Effector CD4-positive, alpha-beta T cell (primary cell): ENCODE measurements at places on chromosomes 6 and 20.

DNA sequence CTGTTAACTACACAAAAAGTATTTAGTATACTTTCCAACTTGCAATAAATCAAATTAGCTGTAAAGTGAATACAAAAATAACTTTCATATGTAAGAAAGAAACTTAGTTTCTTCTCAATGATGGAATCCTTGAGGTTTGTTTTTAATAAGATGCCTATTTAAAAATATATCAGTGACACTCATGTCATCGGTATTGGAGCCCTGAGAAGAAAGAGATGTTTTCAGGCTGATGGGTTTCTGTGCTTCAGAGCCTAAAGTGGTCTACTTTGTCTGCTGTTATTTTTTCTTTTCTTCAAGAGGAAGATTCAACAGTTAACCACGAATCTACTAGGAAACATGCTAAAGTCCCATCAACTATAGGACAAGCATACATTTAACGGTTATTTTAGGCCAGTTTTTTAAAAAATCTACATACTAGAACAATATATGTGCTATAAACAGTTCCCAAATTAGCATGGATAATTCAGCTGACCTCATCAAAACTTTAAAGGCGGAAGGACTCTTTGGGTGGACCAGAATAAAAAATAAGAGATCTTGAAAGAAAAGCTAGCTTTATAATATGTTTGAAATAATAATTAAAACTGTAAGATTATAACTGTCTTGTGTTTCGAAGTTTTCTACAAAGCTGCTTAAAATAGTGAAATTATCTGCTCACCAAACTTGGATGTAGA is 147.0 kb upstream of the SAMD5 start:
- no peak for DNase-seq

GRCh38 chr6:42390228-42390934 is 61.3 kb downstream of the TRERF1 start:
- DNase-seq = peak; percentile 32

DNA sequence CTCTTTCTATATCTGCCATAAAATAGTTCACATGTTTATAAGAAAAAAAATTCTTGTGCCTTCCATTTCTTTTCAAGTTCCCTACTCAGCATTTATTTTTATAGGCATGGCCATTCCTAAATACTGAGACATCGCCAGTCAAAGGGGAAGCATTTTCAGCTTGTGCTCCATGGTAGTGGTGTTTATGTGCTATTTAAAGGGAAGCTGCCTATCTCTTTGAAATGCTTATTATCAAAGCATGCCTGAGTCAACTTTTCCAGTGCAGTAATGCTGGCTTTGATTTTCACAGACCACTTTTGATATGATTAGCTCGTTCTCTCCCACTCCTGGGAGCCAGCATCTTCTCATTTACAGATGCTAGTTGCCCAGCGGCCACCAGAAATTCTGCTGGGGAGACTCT is 124.1 kb upstream of the RIN2 start:
- DNase-seq = no peak

DNA sequence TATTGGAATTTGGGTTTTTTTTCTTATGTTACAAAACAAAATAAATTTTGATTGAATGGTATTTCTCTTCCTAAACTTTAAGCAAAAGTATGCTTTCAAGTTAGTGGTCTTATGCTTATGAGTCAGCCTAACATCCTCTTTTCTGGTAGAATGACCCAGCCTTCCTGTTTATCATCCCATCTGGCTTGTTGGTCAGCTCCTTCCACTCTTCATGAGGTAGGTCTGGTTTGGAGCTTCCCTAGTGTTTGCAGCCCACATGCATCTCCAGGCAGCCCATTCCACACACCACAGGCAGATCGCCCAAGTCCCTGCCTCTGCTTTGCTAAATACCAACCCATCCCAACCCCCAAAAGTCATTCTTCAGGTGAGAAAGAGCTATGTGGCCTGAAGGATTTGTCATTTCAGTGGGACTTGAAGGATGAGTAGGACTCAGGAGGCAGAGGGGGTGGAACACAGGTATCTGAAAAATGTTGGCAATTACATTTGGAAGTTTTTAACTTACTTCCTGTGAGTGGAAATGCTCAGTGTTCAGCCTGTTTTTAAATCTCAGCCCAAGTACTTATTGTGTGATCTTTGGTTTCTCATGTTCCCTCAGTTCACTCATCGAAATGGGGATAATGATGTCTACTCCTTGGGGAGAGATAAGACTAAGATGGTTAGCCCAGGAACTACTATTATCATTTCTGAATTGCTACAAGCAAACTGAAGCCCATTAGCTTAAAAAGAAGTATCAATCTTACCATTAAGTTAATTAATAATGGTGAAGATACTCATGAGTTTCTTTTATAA is 294.0 kb downstream of the ADGB start:
- no peak for DNase-seq

GRCh38 chr6:44681761-44682160 is 294.3 kb downstream of the CDC5L start:
- no peak for DNase-seq

GRCh38 chr6:30645989-30646388 is 944 bp upstream of the C6orf136 start:
- no peak for DNase-seq

DNA sequence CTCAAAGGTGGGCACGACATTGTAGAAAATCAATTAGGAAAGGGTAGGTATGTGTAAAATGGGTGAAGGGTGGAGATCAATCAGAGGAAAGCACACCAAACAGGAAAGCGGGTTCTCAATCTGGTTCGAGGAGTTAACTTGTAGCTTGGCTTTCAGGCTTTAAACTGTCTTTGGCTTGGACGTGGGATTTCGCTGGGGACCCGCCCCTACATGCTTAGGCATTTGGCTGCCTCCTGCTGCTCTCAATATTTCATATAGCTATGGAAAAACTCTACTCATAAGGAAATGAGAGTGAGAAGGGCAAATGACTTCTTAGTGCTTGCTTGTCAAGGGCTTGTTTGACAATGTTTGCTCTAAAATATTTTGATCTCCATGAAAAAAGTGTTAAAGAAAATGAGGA is 38.1 kb upstream of the PDE7B start:
- no peak for DNase-seq

- DNase-seq = no peak
Measured at GRCh38 chr20:38607351-38607750, 5.7 kb downstream of the ARHGAP40 start.

DNA sequence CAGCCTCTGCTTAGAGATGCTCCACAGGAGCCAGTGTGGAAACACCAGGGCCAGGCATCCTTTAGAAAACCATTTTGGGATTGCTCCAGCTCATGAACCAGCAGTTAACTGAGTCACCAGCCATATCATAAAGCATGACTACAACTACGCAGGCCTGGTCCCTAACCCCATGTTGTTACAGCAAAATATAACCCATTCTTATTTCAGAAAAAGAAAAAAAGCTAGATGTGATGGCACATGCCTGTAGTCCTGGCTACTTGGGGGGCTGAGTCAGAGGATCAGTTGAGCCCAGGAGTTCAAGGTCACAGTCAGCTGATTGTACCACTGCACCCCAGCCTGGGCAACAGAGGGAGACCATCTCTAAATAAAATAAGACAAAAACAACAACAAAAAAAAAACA is 36.8 kb downstream of the C6orf15 start:
- no peak for DNase-seq

GRCh38 chr20:53227523-53227922 is 255.4 kb downstream of the TSHZ2 start:
- no peak for DNase-seq

GRCh38 chr20:59782986-59783640 is 150.3 kb downstream of the SYCP2 start:
- DNase-seq = no peak

GRCh38 chr6:105382496-105382895 is 20.4 kb downstream of the PREP start:
- no peak for DNase-seq

DNA sequence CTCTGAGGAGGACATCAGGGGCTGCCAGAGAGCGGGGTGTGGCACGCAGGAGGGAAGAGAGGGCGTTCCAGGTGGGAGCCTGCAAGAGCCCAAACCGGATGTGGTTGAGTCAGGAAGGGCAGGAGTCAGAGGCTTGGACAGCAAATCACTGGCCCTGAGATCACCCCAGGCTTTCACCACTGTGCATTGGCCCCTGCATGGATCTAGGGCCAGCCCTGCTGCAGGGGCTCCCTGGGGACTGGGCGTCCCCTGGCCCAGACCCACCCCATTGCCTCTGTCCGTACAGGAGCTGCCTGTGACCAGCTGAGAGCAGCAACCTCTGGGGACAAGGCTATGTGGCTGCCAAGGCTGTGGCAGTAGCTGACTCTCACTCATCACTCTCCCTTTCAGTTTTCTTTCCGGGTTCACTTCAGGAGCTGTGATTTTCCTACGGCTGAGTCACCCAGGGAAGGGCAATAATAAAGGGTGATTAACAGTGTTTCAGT is 33.9 kb downstream of the KCNK17 start:
- DNase-seq = no peak

- DNase-seq = no peak
Measured at GRCh38 chr6:115634887-115635286, 425.8 kb downstream of the FRK start.

DNA sequence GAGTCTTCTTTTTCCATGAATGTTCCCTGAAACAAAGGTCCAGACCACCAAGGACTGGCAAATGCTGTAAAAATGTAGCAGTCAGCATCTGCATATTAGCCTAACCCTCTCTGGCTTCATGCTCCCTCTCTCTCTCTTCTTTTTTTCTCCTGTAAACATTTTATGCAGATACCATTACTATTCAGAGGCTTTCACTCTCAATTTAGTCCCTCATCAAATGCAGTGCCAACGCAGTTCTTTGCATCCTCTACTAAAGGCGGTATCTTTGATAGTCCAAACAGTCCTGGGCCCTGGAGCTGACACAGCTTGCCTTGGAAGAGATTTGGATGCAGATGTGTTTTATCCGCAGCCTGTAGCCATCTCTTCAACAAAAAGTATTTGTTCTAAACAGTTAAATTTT is 167.1 kb upstream of the MMS22L start:
- DNase-seq = no peak

DNA sequence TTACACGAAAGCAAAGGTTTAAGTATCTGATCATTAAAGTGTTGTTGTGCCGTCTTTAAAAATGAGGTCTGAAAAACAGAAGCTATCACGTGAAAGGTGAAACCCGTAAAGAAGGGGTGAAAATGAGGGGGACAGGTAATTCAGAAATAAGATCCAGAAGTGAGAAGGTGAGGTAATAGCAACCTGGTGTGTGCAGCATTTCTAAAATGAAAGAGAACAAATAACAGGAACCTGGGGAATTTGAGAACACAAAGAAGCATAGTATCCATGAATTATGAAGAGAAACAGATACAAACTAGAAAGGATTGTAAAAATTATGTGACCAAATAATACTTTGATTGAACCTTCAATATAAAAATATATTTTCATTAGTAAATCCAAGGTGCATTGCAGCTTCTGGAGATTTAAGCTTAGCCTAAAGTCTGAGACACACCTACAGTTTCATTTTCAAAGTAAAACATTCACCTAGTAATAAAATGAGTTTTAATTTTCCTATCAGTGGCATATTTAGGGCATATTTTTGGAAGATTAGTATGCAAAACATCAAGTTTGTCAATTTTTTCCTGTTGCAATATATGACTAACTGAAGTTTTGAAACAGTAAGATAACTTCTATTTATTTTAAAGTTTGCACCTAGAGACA is 1.4 kb downstream of the HEY2 start:
- DNase-seq = no peak

- no peak for DNase-seq
Measured at GRCh38 chr20:62562831-62563230, 79.5 kb upstream of the SLCO4A1 start.
